ENCODE measurements at places on chromosomes 3 and 15.
A peak's percentile ranks its signal among the peaks of the same experiment; 100 is the strongest.

- DNase-seq = no peak
These were observed 4.6 kb upstream of the ABCC5 start for GRCh38 chr3:184022323-184022722.

GRCh38 chr3:159960188-159961148 lies 28.2 kb upstream of the IL12A start:
- DNase-seq = no peak

DNA sequence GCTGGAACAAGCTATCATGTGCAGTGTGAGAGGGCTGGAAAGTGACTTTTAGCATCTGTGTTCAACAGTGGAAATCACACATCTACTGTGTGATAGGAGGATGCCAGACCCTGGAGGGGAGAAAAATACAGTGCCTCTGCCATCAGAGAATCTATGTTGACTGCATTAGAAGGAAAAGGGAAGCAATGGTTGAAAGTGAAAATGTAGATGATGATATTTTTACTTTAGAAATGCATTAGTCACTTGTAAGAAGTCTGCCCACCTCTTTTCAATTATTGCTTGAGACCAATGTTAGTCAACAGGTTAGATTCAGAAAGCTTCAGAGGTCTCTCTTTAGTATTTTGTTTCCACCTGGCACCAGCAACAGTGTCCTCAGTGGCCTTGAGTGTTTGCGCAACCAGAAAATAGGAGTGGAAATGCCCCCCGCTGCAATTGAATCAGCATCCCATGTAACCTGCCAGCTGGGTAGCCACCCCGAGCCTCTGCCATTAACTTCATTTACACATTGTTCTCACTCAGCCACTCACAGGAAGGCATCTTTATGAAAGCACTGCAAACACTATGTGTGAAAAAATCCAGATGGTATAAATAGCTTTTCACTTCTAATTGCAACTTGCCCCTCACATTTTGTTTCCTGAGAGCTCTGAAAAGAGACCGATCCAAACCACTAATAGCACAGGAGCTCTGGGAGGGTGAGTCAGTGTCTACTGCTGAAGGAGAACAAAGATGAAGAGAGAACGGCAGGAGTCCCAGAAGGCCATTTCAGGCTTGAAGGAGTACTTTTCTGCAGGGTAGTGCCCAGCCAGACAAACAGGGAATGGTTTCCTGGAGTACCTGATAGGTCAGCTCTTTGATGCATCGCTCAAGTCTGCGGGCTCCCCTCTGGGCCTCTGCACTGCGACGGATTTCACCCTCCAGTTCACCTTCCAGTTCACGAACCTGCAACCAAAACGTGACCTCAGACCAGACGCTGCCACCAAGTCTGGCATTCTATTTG lies 92.1 kb downstream of the HHLA2 start:
- no peak for DNase-seq

DNA sequence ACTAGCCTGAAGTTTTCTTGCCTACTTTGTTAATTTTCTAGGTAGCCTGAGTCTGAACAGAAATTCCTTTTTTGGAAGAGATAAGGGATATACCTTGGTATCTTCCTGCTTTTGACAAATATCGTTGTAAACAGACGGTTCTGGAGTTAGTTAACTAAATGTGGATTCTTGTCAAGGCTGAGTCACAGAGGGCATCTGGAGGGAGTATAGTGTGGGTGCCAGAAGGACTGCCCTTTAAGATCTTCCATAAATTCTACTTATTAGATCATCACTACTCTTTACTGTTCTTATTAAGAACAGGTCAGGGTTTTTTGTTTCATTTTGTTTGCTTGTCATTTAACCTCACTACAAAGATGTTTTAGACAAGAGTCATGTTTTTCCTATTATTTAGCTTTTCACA lies 125.3 kb upstream of the SKOR1 start:
- DNase-seq = no peak

DNA sequence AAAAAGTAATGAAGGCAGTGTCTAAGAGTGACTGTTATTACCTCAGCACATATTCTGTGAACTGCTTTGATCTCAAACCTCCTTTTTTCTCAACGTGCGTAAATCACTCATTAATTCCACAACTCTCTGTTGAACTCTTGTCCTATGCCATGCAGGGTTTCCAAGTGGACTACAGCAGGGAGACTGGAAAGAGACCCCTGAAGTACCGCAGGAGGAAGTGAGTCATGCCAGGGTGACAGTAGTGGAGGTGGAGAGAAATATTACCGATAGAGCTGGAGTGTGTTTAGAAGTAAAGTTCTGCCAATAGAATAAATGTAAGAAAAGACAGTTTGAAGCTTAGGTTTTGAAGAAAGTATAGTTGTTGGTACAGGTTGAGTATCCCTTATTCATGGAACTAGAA lies 908.9 kb downstream of the ROBO1 start:
- DNase-seq = no peak

GRCh38 chr3:102020735-102021134 lies 171.4 kb downstream of the NFKBIZ start:
- DNase-seq = no peak

GRCh38 chr15:57091636-57092035 lies 173.2 kb downstream of the TCF12 start:
- DNase-seq = no peak

GRCh38 chr3:123725652-123726400 lies 141.0 kb upstream of the HACD2 start:
- no peak for DNase-seq

DNA sequence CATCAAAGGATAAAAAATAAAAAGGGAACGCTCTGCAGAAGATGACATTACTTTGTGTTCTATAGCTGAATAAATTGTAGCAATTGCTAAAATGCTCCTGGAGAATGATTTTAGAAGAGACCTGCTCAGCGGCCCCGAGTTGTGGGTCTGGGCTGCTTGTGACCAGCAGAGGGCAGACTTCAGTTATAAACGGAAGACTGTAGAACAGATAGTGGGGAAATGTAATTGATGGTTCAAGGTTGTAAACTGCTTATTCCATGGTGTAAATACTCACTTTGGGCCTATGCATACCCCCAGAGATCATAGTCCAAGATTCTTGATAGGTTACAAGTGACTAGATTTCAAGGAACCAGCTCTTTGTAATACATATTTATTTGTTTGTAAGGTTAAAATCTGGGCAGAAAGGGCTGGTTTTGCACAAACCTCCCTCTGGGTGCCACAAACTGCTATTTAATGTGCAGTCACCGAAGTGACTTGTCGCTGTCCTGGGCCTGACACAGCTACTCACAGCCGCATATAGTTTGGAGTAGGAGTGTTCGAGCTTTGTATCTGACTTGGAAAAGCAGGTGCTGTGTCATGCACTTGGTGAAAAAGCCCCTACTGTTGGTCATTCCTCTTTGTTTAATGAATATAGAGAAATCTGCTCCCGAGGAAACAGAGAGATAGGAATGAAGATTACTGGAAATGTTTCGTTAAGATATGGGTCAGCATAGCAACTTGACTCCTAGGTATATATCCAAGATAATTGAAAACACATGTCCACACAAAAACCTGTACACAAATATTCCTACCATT lies 34.7 kb upstream of the NDUFB4 start:
- peak; percentile 63 for DNase-seq

DNA sequence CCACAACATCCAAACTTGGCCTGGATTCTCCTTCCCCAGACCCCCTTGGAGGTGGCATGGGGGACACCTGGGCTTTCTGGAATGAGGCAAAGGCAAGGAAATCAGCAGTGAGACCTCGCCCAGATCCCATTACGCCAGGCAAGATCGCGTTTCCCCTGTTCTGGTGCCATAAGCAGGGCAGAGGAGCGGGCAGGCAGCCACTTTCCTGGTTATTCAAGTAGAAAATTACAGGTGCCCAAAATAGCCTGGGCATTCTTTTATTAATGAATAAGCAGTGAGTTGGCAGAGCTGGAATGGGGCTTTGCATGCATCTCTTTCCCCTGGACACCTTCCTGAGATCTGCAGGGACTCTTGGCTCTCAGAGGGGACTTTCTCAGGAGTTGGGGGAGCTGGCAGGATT lies 31.5 kb upstream of the FAM107A start:
- DNase-seq = no peak

GRCh38 chr3:102068327-102068726 lies 219.0 kb downstream of the NFKBIZ start:
- no peak for DNase-seq

DNA sequence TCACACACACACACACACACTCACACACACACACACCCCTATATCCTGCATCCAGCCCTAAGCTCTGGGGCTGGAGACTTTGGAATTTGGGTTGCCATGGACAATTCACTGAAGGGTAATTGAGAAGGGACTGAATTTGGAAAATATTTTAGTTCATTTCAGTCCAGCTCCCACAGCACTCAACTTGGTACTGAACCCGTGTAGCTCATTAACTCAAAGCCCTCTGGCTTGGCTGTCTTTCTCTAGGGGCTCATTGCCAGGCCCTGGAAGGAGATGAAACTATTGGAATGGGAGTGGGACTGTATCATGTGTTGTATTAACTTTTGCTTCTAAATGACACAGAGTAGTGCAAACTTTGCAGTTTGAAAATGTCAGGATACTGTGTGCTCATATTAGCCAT lies 157.3 kb downstream of the EPHB1 start:
- DNase-seq = no peak

DNA sequence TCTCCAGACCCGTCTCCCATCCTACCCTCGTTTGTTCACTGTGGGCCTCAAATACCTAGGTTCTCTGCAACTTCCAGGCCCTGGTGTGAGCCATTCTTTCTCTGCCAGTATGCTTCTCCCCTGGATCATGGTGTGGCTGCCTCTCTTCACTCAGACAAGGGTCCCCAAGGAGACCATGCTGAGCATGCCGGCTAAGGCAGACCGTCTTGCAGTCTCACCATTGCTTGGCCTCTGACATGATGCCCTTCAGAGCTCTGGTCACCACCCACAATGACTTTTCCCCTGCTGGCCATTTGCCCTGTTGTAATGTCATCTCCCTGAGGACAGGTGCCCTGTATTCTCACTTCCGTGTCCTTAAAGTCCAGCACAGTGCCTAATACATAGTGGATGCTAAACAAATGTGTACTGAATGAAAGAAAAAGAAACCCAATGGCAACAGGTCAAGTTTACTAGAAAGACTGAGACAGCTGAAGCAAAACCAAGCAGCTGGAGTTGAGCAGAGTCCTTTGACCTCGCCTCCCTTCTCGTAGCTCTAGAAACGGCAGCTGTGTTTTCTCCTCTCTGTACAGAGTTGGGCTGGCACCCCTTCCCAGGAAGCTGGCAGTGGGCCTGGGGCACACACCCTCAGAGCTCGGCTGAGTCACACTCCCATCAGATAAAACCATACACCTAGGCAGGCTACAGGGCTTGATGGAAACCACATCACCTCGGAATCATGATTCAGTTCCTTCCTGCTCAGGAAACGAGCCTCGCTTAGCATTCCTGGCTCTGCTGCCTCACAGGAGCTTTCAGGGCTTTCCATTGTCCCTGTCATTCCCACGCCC lies 8.6 kb downstream of the TLR9 start:
- peak; percentile 55 for DNase-seq

DNA sequence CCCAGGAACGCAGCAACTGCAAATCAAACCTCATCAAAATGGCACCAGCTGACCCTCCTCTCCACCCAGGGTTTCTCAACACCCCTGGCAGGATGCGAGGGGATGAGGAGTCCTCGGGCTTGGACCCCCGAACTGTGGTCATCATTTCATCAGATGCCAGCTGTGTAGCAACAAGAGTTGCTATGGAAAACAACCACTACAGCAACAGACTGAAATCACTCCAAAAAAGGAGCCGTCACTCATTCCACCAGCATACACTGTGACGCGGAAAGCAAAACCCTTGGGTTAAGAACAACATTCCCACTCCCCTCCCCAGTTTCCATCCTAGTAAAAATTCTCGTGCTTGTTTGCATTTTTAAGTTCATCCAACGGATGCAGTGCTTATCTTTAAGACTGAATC lies 40.1 kb downstream of the VGLL4 start:
- no peak for DNase-seq

DNA sequence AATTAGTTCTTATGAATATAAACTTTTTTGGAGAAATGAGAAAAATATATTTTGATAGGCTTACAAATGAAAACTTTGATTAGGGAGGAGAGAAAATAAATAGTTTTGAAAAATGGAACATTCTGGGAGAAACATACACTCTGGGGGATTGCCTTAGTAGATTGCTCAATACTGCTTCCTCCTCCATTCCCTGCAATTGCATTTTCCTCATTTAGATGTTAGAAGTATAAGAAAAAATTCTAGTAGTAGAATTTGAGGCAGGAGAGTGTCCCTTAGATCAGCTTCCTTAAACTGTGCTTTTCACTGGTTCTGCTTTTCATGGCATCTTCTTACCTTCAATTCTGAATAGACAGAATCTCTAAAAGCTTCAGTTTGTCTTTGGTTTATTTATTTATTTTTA lies 46.2 kb upstream of the CTDSPL2 start:
- DNase-seq = no peak

GRCh38 chr15:92473756-92474155 lies 80.1 kb downstream of the ST8SIA2 start:
- DNase-seq = no peak

- DNase-seq = no peak
These were observed 54.2 kb downstream of the PHLDB2 start for GRCh38 chr3:111913163-111913763.

All from activated T-cell treated with anti-CD3 and anti-CD28 coated beads for 1 hour (primary cell).